ENCODE measurements at places on chromosomes 5 and 9.

GRCh38 chr5:35058374-35058788 is 10.6 kb upstream of the AGXT2 start:
- no peak for DNase-seq

DNA sequence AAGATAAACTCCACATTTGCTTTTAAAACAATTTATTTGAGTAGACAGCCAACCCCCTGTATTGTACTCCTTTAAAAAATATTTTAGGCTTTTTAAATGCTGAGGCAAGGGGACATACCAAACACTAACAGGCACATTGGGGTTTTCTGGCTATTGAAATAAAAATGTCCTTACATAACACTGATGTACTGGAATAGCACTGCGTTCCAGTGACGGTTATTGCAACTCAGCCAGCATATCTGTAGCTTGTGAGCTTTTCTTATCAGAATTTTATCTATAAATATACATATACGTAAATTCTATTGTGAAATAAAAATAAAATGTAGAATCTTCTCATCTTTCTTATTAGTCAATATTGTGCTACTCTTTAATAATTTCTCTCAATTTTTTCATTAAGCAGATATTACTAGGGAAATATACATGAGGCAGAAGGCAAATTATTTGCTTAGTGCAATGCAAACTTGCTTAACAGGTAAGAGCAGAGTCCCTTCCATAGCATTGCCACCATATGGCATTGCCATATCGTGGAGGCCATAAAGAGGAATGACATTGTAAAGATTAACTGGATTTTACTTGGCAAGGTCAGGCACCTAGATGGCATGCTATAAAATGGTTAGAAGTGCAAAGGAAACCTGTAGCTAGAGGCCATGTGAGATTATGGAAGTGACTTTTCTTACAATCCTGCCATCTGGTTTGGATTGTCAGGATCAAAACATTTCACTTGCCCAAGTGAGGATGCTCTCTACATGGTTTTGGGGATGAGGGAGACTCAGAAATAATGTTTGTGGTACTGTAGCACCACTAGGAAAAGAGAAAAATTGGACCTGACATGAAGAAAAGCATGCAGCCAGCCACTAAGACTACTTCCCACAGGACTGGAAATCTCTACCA is 94.8 kb upstream of the CDKN2B start:
- DNase-seq, result no peak

- no peak for DNase-seq
Measured at GRCh38 chr9:127557466-127557869, 54.6 kb upstream of the STXBP1 start.

DNA sequence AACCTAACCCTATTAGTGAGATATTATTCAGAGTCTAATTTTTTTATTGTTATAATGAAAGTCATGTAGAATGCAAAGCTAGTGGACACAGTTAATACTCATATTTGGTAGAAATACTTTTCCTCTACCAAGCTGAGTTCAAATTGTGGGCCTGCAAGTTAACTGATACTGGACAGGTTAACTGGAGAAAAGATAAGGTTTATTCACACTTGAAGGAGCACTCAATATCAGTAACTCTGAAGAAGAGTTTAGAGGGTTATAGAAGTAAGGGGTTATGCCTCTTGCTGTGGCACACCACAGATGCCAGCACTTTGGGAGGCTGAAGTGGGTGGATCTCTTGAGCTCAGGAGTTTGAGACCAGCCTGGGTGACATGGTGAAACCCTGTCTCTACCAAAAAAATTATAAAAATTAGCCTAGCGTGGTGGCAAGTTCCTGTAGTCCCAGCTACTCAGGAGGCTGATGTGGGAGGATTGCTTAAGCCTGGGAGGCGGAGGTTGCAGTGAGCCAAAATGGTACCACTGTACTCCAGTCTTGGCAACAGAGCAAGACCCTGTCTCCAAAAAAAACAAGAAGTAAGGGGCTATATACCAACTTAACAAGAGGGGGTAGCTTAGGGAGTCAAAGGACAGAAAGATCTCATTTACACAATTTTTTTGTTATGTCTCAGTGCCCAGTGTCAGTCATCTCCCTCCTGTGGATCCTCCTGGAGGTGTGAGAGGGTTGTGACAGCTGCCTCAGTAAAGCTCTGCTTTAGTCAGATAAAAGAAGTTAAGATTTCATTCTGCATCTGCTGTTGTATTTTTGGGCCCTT is 121.2 kb upstream of the GRHPR start:
- no peak for DNase-seq

GRCh38 chr5:10550222-10550995 is 13.5 kb upstream of the ANKRD33B start:
- DNase-seq, result no peak

DNA sequence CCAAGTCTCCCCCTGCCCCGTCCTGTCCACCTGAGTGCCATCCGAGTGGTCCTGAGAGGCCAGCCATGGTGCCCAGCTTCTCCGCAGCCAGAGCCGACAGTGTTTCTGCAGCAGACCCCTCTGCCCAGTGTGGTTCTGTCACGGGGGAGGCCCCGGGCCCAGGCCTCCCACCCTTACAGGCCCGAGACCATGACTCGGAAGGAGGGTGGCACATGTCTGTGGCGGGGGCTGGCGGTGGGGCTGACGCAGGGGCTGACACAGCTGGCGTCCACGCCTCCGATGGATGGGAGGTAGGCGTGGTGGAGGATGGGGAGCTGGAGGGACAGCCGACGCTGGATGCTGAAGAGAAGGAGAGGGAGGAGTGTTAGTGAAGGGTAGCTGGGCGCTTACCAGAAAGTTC is 35.0 kb upstream of the TBC1D2 start:
- DNase-seq, result no peak

DNA sequence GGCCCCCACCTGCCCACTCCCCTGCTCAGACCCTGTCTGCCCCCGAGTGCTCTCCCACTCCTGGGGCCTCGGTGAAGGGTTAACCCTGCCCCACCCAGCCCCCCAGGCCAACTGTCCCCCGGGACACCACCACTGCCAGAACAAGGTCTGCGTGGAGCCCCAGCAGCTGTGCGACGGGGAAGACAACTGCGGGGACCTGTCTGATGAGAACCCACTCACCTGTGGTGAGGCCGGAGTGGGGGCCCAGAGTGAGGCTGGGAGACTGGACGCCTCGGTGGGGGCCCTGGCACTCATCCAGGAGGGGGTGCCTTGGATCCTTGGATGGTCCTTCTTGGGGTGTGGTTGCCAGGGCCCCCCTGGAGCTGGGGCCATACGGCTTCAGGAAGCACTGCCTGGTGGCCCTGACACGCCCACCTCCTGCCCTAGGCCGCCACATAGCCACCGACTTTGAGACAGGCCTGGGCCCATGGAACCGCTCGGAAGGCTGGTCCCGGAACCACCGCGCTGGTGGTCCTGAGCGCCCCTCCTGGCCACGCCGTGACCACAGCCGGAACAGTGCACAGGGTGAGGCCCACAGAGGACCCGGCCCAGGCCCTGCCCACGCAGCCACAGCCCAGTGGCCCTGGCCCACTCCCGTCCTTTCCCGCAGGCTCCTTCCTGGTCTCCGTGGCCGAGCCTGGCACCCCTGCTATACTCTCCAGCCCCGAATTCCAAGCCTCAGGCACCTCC is 2.1 kb downstream of the MAMDC4 start:
- DNase-seq, result no peak

DNA sequence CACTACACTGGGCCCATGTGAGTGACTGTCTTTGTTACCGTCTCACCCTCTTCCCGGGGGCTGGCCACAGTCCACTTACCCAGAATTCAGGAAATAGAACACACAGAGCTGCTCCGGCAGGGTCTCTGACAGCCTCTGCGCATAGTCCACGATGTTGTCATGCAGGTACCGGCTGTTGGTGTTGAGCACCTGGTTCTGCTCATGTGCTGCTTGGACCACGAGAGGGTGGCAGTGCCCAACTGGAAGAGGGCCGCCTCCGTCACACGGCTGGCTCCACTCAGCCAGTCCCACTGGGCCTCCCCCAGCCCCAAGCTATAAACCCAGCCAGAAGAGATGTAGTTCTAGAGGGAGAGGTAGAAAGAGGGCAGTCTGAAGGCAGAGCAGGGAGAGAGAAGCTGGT is 2.7 kb downstream of the PHYKPL start:
- DNase-seq, result no peak

- no peak for DNase-seq
Measured at GRCh38 chr5:5628866-5629606, 206.6 kb downstream of the ICE1 start.

GRCh38 chr5:14503681-14504331 is 77.8 kb upstream of the OTULINL start:
- no peak for DNase-seq

DNA sequence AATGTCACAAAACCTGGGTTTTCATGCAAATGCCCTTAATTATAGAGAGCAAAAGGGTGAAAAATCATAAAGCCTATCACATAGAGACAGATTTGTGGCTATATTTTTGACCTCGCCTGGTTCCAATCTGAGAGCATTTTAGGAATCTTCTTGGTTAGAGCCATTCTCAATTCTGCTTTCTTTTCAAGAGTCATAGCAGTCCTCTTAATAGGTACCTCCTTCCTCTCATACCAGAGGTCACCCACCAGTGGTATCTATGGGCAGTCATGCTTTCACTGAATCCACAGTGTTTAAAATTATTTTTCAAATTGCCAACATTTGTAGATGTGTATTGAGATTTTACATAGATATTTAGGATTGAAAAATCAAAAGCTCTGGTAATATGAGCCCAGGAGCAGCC is 215.5 kb downstream of the DAB2IP start:
- DNase-seq, result no peak

DNA sequence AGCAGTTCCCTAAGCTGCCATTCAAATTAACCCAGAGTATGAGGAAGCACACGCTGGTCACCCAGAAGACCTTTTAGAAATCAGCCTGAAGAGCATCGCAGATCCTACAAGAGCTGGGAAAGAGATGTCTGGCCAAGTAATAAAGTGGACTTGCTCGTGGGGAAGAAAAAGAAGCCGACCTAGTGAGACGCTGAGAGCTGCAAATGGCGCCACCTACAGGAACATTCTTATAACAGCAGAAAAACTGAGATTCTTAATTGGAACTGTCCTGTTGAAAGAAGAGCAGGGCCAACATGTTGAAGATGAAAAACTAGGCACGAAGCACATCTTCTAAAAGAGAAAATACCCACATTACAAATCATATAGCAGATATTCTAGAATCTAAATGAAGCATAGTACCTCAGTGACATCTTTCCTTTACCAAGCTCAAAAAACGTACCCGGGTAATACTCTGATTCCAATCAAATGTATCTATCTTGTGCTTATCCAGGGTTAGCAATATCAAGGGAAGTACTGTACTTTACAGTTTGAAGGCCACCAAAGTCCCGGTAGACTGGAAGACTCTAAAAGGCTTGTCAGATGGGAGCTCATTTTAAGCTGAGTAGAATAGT is 3.9 kb upstream of the GNAQ start:
- DNase-seq, result peak; percentile 17

- DNase-seq, result no peak
Measured at GRCh38 chr9:95771556-95772246, 103.8 kb upstream of the ERCC6L2 start.
